ENCODE measurements at places on chromosomes 5 and 9. TPM values are rescaled to one million over a fixed set of nuclear protein-coding genes. Genes with fewer than 3 reads are reported as not detected.

The DMAC1 gene
- total RNA-seq, result 38.7 TPM

DNA sequence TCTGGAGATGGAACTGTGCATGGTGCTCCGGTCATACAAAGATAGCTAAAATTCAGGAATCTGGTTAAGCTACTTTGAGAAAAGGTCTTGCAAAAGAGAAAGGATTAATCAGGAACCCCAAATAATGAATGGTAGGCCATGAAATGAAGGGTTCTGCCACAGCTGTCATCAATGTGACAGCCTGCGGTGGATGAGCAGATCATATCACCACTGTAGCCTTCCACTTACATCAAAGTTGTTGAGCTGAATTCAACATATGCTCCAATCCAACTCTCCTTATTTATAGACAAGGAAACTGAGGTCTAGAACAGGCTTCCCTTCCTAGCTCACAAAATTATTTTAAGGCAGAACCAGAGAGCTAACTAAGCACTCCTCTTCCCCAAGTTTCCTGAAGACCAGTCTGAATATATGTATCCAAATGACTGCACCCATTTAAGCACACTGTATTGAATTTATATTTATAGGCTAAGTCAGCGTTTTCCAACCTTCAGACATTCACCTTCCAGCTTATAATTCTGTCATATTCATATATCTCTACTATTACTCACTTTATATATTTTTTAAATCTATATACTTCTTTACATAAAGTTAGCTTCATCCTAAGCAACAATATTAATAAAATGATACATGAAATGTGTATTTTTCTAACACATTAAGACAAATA, 13.9 kb upstream of the PTGER4 start:
- no peak overlapping the region for H3K27ac ChIP-seq
- peaks cover 9% of the 10 kb centered on the region for H3K4me1 ChIP-seq
- no peak for DNase-seq

The ITGA2 gene
- total RNA-seq, result 101 TPM

The ZNF79 gene
- 7.0 TPM for total RNA-seq

The MCC gene
- total RNA-seq, result 3.6 TPM

DNA sequence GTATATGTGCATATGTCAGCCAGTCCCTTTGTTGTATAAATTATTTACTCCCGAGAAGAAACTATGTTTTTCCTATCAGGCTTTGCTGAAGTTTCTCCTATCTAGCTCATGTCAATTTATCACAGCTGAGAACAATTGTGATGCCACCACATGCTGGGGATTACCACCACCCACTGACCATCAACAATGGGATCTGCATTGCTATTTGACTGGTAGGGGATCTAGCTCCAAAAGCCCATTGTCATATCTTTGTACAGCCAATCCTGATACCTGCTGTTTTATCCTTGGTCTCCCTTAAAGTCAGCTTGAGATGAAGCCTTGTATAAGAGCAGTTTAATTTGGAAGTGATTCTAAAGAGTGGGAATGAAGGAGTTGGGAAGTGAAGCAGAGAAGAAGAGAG, 53.9 kb upstream of the KCNN2 start:
- no peak for DNase-seq
- H3K27me3 ChIP-seq, result peaks cover under 1% of the 10 kb centered on the region
- no peak overlapping the region for H3K27ac ChIP-seq
- no peaks in the 10 kb centered on the region for H3K4me1 ChIP-seq
- no peak overlapping the region for H3K4me3 ChIP-seq

DNA sequence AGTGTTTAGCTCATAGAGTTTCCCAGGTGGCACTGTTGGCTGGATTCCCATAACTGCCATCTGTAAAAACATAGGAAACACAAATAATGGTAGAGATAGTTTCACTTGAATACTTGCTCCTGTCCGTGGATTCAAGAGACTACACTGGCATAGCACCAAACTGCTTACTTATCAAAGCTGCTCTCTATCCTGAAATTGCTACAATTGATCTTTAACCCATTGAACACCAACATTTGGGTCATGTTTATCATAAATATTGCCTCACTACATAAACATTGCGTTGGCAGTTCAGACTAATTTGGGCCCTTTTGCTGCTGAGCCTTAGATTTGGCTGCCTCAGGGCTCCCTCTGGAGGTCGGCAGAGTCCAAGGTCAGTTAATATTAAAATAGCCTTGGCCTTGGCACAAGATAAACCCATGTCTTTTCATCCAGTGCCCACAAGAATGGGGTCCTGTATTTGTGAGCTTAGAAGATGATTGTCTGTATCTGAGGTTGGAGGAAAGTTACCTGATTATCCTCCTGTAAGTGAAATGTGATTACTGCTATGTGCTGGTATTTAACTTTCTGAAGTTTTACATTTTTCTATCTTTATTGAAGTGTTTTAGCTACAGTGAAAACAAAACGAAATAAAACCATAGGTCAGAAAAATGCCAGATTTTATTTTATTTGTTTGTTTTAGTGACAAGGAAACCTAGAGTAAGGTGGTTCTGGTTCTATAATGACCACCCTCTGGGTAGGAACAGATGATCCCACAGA, 4.0 kb upstream of the RANBP3L start:
- no peak overlapping the region for H3K4me3 ChIP-seq
- H3K27ac ChIP-seq, result no peak overlapping the region
- peak; percentile 41 for DNase-seq

GRCh38 chr9:134870301-134870694, 10.3 kb upstream of the FCN2 start:
- no peaks in the 10 kb centered on the region for H3K4me1 ChIP-seq
- H3K27ac ChIP-seq, result no peak overlapping the region
- DNase-seq, result no peak
- no peaks in the 10 kb centered on the region for H3K36me3 ChIP-seq
- no peak overlapping the region for H3K4me3 ChIP-seq
- no peaks in the 10 kb centered on the region for H3K27me3 ChIP-seq

DNA sequence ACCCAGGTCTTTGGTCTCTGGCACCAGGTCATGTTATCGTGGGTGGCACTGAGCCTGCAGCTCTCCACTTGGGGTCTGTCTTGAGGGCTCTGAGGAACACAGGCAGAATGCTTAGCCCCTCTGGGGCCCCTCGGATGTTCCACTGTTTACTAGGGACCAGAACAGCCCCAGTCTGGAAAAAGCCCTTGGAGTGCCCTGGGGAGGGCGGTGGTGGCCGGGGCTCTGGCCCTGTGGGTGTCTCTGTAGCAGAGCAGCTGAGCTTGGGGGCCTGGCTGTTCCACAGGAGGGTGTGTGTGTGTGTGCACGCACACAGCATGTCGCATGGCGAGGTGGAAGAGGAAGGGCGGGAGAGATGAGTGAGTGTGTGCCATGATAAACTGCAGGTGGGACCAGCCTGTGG, 15.4 kb downstream of the GPRIN1 start:
- H3K27ac ChIP-seq, result no peak overlapping the region
- no peaks in the 10 kb centered on the region for H3K36me3 ChIP-seq
- no peaks in the 10 kb centered on the region for H3K27me3 ChIP-seq
- no peaks in the 10 kb centered on the region for H3K4me1 ChIP-seq
- no peak overlapping the region for H3K4me3 ChIP-seq

The THBS4 gene
- total RNA-seq, result 1.3 TPM

DNA sequence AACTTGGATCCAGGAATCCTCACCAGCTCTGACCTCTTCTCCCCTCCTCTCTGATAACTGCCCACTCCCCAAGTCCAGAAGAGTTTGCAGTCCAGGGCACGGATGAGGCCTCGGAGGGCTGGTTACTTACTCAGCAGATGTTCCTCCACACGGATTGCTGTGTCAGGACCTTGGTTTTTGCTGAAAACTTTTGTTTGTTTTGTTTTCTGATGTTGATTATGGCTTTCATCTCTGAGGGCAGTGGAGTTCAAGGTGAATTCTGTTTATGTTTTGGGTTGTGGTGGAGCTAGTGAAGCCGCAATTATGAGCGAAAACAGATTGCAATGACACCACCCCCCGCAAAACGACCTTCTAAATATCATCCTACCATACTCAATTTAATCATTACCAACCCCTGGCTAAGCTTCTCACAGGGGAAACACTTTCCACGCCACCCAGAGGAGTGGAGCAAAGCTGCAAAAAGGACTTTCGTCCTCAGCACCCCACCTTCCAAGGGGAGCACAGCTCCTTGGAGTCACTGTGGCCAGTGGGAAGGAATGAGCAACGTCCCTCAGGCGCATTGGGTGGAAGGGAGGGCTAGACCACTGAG, 92.7 kb upstream of the SAP30L start:
- H3K27ac ChIP-seq, result no peak overlapping the region
- no peaks in the 10 kb centered on the region for H3K27me3 ChIP-seq
- H3K36me3 ChIP-seq, result no peaks in the 10 kb centered on the region
- no peak overlapping the region for H3K4me3 ChIP-seq

DNA sequence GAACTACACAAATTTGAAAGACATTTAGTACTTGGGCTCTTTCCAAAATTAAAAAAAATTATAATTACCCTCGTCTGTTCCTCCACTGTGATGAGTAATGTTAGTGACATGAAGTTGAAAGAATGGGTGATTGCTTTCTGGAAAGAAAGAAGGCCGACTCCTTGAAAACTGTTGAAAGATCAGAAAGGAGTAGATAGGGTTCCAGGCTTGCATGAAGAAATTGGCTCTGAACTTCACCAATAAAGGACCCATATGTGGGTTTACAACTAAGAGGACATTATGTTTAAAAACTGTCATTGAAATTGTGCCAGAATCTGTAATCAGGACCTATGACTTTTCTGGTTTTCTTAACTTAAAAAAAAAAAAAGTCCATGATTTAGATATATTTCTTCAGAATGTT, 20.7 kb upstream of the MOCS2 start:
- H3K4me1 ChIP-seq, result no peaks in the 10 kb centered on the region
- no peak overlapping the region for H3K27ac ChIP-seq
- H3K27me3 ChIP-seq, result no peaks in the 10 kb centered on the region
- no peak overlapping the region for H3K4me3 ChIP-seq

The IFNB1 gene
- 0.61 TPM for total RNA-seq

The NLN gene
- total RNA-seq, result 48.0 TPM

The CBY3 gene
- not detected for total RNA-seq

The ADGRD2 gene
- not detected for total RNA-seq

DNA sequence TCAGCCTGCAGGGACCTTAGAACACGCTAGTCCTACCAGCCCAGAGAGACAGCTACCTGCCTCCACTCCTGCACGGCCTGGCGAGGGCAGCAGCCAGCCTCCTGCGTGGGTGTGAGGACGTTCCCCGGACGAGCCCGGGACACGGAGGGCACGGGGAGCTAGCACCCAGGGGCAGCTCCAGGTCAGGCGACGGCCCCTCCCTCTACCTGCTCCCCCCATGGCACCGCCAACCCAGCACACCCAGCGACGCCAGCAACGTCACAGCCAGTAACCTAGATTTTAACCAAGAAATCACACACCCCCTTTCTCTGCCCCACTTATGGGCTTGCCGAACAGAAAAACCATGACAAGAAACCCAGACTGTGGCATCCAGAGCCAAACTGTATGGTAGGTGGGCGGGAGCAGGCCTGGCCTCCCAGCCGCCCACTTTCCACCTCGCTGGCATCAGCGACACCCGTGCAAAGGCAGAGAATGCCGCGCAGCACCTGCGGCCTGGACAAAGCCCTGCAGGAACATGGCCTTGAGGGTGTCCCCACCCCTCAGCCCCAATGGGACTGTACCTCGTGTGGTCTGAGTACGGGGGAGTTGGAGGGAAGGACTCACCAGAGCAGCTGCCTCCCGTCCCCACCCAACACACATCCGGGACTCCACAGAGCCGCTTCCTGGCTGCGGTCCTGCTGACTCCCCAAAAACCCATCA, 47.9 kb downstream of the NACC2 start:
- H3K27ac ChIP-seq, result no peak overlapping the region
- no peaks in the 10 kb centered on the region for H3K27me3 ChIP-seq
- no peak overlapping the region for H3K4me3 ChIP-seq
- no peak for DNase-seq
- no peaks in the 10 kb centered on the region for H3K4me1 ChIP-seq

The FCN2 gene
- total RNA-seq, result not detected
